ENCODE measurements at places on chromosomes 11 and 22.

DNA sequence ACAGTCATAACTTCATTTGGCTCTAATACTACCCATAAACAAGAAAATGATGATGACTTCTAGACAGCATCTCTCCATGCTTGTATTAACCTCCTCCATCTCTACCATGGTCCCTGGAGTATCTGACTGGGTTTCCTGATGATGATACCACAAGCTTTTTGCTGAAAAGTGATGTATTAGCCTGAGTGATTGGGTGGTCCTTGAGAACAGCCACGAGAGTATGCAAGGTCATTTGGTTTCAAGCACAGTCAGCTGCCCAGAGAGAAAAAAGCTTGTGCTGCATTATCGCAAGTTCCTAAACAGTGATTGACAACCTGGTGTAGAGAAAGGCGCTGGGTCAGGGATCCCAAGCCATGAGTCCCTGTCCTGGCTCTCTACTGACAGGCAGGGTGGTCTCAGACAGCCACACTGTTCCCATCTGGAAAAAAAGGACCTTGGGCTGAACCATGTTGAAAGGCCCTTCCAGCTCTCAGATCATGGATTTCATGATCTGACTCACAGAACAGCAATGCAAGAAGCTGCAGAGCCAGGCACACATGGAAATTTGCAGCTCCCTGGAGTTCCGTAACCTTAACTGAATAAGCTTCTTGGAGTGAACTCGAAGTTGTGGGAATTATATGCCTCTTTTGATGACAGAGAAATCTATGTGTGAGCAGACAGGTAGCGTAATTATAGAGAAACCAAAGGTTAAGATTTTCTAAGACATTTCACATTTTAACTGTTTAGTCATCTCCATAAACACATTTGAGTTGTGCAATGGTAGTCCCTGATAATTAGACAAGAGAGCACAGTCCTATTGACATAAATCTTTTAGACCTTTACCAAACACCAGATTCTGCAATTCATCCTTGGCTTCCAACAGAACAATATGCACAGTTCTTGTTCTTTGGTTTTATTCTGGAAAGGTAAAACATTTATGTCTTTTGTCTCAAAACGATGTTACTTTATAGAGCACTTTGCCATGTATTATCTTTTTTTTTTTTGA is 54.1 kb upstream of the UBASH3B start:
- peak; percentile 57 for DNase-seq

DNA sequence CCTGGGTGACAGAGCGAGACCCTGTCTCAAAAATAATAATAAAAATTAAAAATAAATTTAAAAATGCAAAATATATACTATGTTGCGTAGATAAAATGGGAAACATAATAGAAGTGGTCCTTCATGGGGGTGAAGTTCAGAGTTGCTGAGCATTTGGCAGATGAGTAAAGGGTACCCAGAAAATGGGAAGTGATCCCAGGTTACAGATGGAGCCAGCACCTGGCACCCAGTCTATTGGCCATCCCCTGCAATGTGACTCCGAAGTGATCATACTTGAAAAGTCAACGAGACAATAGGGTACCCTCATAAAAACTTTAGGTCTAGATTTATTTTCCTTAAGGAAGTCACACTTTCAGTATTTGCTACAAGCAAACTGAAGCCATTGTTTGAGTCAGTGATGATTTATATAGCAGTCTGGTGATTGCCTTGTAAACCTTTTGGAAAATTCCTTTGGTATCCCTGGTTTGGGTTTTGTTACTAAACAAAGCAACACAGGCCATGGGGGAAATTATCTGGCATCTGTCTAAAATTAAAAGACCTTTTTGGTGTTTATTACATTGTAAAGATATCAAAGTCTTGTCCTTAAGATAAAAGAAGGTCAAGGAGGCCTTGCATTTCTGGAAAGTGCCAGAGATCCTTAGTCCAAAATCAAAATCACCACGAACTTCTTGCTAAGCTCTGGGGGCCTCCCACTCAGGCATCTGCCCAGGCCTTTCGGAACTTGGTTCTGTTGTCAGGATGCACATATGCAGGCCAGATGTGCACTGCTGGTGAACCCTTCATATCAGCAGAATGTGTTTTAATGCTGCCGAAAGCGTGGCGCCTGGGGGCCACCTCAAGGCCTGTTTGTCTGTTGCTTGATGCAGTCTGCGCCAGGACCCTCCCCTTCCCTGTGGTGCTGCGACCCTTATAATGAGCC is 4.3 kb downstream of the SMARCB1 start:
- DNase-seq, result no peak

GRCh38 chr22:21945453-21946261 is 7.0 kb downstream of the PPM1F start:
- no peak for DNase-seq

- no peak for DNase-seq
These were observed 1285.5 kb downstream of the TBC1D22A start for GRCh38 chr22:48047722-48048500.

DNA sequence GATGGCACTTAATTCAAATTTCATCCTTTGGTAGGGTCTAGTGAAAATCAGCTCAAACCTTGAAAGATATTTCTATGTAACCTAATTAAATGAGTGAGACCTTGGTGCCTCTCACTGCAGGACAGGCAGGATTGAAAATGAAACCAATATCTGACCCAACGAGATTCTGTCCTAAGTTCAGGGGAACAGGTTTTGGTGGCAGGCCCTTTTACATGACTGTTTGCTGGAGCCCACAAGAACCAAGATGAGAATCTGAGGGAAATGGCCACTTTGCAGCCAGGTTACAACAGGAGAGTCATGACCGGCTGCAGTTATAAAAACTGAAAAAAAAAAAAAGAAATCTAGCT is 130.2 kb downstream of the TRIM44 start:
- no peak for DNase-seq

DNA sequence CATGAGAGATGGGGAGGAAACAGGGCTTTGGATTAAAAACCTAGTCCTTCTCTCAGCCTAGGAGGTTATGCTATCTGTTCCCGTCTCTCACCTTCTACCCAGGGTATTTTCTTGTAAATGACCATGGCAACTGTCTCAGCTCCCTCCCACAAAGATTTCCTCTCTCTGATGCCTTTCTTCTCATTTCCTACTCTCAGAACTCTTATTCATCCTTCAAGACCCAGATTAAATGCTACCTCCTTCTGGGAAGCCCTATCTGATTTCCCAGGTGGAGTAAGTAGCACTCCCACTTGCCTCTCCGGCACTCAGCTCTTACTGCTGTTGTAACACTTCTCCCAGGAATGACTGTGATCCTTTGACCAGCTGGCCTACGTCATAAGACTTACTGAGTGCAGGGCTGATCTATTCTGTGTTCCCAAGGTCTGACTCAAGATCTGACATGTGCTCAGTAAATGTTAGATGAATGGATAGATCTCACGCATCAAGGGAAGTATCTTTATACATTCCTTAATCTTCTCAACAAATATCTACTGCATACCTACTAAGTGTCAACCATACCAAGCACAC is 175.0 kb downstream of the TENM4 start:
- DNase-seq, result no peak

DNA sequence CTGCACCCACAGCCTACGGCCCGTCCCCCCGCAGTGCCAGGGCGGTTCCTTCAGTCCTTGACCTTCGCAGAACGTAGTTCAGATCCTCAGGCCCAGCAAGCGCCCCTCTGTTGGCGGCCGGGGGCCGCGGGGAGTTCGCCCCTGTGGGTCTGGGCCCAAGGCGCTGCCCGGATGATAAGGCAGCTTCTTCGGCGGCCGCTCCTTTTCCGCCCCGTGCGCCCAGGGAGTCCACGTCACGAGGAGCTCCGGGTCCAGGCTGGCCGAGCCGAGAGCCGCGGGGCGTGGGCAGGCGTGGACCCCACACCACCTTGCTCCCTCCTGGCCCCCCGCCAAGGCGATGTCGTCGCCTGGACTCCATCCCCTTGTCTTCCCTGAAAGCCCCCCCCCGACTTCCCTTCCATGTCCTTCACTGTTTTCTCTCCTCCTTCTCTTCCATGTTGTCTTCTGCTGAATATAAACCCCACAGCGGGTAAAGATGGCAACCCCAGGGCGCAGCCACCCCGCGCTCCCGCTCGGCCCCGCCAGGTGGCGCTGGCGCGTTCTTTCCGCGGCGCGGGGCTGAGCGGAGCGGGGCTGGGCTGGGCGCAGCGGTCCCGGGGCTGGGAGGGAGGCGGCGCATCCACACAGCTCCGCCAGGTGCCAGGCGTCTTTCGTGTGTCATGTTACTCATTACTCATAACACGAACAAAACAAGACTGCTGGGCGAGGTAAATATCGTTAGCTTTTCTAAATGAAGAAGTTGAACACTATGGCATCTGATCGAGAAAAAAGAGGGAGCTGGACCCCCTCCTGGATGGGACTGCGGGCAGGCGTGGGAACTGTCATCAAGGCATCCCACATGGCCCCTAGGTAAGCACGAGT is 321.0 kb downstream of the NTM start:
- peak; percentile 38 for DNase-seq
